Myocyte (in vitro differentiated cells): ENCODE measurements at places on chromosomes 16 and 17. TPM values are rescaled to one million over a fixed set of nuclear protein-coding genes. Genes with fewer than 3 reads are reported as not detected.

- DNase-seq: no peak
These were observed 19.1 kb upstream of the LIMD2 start for GRCh38 chr17:63718988-63719387.

DNA sequence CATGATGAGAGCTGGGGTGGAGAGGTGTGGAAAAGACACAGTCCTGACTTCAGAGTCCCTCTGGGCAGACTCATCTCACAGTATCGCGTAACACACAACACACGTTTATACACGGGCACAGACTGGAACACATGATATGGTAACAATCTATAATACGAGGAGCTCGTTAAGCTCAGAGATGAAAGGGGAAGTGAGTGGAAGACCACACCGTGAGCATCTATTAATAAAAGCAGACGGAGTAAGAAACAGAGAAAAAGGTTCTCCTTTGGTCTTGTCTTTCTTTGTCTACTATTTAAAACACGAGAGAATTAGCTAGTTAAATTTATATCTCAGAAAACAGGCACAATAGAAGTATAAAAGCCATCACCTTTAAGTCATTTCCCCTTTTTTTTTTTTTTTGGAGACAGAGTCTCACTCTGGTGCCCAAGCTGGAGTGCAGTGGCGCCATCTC, 13.5 kb downstream of the ANKRD11 start:
- DNase-seq: no peak

Gene CDC6
- total RNA-seq: 2.6 and 3.8 TPM in 2 replicates

DNA sequence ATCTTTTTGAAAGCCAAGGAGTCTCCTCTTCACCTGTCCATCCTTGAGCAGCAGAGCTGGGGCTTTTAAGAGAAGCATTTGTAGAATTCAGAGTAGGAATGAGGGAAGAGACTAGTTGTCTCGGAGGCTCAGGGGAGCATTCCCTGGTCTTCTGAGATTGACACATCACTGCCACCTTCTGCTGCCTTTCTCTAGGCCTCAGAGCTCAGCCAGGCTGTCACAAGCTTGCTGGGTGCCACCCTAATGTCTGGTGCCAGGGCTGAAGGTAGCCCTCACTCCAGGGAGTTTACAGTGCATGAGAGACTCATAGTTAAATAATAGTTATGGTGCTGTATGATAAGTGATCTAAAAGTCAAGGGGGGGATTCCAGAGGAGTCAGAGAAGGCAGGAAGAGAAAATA, 39.7 kb downstream of the B9D1 start:
- DNase-seq: no peak

GRCh38 chr17:81195941-81196495, 26.7 kb downstream of the CEP131 start:
- DNase-seq: no peak

GRCh38 chr16:27753563-27753962, 203.6 kb downstream of the KATNIP start:
- no peak for DNase-seq

- no peak for DNase-seq
These were observed 115.4 kb downstream of the SHISA6 start for GRCh38 chr17:11356371-11356770.

Gene IFI35
- 18.5 and 23.6 TPM in 2 replicates for total RNA-seq

GRCh38 chr16:63426275-63426870, 1390.1 kb upstream of the CDH8 start:
- DNase-seq: no peak

- DNase-seq: no peak
These were observed 115.5 kb upstream of the SMURF2 start for GRCh38 chr17:64777415-64778239.

Gene RRAD
- total RNA-seq: 26.3 and 60.5 TPM in 2 replicates

GRCh38 chr16:582614-583331, 7.1 kb upstream of the RAB40C start:
- DNase-seq: no peak

Gene ERCC4
- 11.4 and 13.7 TPM in 2 replicates for total RNA-seq

Gene FOXJ1
- not detected in 2 replicates for total RNA-seq

GRCh38 chr16:54180421-54181359, 105.9 kb downstream of the IRX3 start:
- DNase-seq: no peak

Gene CDC42EP4
- 3.0 and 5.1 TPM in 2 replicates for total RNA-seq

- no peak for DNase-seq
These were observed 54.0 kb downstream of the CNGB1 start for GRCh38 chr16:57916735-57917438.

Gene PRAC1
- total RNA-seq: not detected in 2 replicates

DNA sequence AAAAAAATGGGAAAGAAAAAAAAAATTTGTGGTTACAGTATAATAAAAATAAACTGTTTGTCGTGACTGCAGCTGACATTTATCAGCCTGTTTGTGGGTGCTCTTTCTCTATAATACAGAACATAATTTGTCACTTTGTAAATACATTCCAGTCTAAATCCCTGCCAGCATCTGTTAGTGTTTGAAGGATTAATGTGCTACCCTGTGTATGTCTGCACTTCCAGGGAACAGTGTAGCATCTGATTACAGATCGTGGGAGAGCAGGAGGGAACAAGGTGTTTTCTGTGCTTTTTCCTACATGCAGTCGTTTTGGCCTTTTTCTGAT, 265.1 kb downstream of the WWOX start:
- DNase-seq: peak; percentile 9

- DNase-seq: no peak
These were observed 2.8 kb downstream of the XYLT2 start for GRCh38 chr17:50348522-50349242.

Gene DCAKD
- total RNA-seq: 67.0 and 75.5 TPM in 2 replicates

GRCh38 chr17:47275245-47275984, 21.8 kb downstream of the ITGB3 start:
- DNase-seq: no peak

Gene KRT24
- not detected in 2 replicates for total RNA-seq

Gene G6PC1
- total RNA-seq: not detected in 2 replicates

- peak; percentile 86 for DNase-seq
These were observed 13.9 kb upstream of the LPCAT2 start for GRCh38 chr16:55494994-55495421.

- no peak for DNase-seq
These were observed 6.2 kb upstream of the KANSL1 start for GRCh38 chr17:46199379-46199778.
